Purkinje cell (primary cell): ENCODE measurements at places on chromosomes 5 and 9. TPM values are rescaled to one million over a fixed set of nuclear protein-coding genes. Genes with fewer than 3 reads are reported as not detected.

DMRT3 gene
- not detected in 2 replicates for polyA plus RNA-seq

NACC2 gene
- polyA plus RNA-seq = 4.7 and 6.2 TPM in 2 replicates

PLEKHG4B gene
- 0.14 and 0.19 TPM in 2 replicates for polyA plus RNA-seq

PCDHA8 gene
- 1.4 TPM in 1 of 2 replicates, not detected in the other for polyA plus RNA-seq

LMX1B gene
- not detected in 2 replicates for polyA plus RNA-seq
